Ammon's horn (tissue), 1 donor: ENCODE measurements at places on chromosomes 5 and 9.

DNA sequence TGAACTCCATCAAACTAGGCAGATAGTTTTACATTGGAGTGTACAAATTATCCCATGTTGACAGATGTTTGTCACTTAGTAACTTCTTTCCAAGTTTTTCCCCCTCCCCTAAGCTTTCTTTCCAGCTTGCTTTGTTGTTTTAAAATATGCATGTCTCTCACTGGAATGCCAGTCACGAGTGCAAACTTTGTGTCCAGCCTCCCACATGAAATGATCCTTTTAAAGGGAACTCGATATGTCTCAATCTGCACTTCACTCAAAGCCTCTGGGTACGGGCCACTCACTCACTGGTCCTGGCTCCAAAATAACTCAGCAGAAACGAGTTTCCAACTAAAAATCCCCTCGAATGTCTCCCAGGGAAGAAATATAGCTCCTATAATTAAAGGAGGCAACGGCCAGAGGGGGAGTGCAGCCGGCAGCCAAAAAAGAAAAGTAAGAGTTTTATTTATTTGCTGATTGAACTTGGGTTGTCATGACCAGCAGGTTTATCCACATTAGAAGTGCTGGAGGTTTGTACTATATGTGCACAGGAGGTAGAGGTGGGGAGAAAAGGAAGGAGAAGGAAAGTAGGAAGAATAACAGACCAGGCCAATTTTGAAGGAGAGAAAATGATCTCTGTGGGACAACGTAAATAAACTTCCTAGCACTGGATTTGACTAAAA is 17.5 kb downstream of the NR2F1 start:
- no peak for DNase-seq

DNA sequence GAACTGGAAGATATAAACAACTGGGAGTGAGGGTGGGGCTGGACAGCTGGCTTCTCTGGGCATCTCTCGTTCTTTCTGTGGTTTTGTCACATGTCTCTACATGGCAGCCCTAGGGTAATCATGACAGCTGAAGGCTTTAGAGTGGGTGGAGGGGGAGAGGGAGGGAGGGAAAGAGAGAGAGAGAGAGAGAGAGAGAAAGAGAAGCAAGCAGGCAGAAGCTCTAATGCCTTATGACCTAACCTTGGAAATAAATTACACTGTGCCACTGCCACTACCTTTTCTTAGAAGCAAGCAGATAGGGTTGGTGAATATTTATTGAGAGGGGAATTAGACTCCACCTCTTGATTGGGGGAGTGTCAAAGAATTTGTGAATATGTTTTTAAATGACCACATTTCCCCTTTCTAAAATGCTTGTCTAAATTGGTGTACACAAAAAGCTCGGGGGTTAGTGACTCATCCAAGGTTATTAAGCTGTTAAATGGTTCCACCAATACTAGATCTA is 2.6 kb upstream of the DAPK1 start:
- DNase-seq: no peak

- no peak for DNase-seq
Measured at GRCh38 chr5:140044041-140044440, 942 bp upstream of the NRG2 start.

DNA sequence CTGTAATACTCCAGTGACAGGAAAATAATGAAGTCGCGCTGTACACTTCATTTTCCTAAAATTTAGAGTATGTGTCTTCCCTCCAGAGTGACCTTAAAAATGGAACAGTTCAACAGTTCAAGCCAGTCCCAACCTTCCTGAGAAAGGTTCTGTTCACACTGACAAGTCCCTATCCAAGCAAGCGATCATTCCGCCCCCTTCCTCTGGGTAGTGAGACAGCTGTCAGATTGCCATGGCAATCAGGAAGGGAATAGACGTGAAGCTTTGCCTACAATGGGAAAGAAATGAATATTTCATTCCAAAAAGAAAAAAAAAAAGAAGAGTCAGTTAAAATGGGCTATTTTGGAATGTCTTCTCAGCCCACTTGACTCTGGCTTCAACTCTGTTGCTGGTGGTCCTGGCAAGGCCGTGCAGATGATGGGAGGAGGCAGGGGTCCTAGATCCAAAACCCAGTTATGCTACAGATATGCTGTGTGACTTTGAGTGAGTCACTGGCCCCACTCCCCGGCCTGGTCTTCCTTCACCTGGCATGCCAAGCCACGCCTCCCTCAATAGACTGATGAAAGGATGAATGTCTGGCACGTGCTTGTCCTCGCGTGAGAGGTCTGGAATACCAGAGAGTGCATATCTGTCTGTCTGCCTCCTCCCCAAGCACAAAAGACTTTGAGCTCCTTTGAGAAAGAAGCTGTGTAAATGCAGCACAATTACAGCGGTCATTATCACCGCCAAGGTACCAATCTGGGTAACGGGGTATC is 165.8 kb upstream of the WWC1 start:
- peak; percentile 64 for DNase-seq

- no peak for DNase-seq
Measured at GRCh38 chr5:55416306-55416705, 108.5 kb downstream of the MTREX start.

- peak; percentile 77 for DNase-seq
Measured at GRCh38 chr9:134533850-134534588, 107.6 kb upstream of the COL5A1 start.

GRCh38 chr5:177431317-177432142 is 5.1 kb downstream of the GRK6 start:
- no peak for DNase-seq

GRCh38 chr5:126360467-126360866 is 62.7 kb upstream of the GRAMD2B start:
- DNase-seq: no peak

- DNase-seq: no peak
Measured at GRCh38 chr5:151363673-151364072, 16.3 kb upstream of the SLC36A2 start.

DNA sequence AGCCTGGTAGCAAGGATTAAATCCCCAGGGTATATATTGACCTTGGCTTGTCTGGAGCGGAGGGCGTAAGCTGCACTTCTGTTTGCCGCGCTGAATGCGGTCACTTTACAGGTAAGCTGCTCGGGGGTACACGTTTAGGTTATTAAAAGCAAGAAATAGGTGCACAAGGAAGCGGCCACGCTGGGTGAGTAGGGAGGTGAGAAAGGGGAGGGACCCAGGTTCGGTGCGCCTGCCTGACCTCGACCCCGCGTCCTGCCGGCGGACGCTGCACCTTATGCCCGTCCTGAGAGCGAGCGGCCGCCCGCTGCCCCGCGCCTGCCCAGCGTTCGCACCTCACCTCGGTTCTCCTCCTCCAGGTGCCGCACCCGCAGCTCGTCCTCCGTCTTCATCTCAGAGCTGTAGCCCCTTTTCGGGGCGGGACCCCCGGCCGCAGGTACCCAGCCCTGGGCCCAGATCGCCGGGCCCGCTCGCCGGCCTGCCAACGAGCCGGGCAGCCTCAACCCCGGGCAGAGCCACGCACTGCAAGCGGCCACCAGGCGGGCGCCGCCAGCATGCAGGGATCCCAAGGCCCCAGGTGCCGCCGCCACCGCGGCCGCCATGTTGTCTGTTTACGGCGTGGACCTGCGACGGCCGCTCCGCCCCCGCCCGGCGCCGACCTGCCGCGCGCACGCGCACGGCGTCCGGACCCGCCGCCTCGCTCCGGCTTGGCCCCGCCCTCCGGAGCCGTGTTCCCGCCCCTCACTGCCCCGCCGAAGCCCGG is at the start of gene AUH:
AUH (minus strand) TSS at position 628 of the 760 bp plus-strand sequence; CDS start at position 599, 29 bp downstream.
- DNase-seq: peak; percentile 91

- no peak for DNase-seq
Measured at GRCh38 chr5:71695071-71695470, 24.0 kb upstream of the CARTPT start.

- no peak for DNase-seq
Measured at GRCh38 chr5:111415053-111415452, 97.3 kb downstream of the STARD4 start.

DNA sequence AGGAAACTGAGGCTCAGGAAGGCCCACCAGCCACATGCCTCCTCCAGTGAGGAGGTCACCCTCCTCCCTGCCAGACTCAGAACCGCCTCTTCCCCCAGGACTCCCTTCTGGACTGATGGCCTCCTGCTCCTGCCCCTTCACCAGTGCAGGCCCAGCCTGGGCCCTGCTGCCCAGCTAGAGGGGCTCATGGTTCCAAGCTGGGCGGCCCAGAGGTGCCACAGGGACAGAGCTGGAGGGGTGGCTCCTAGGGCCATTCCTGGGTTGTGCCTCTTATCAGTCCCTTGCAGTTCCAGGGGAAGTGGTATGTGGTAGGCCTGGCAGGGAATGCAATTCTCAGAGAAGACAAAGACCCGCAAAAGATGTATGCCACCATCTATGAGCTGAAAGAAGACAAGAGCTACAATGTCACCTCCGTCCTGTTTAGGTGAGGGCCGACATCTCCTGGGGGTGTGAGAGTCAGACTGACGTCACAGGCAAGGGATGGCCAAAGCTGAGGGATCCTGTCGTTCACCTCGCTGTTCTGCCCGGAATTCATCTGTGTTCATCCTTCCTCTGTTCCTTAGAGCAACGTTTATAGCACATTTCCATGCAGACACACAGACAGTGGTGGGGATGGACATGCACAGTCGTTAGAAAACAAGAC is 819 bp downstream of the LCN2 start:
- DNase-seq: no peak

DNA sequence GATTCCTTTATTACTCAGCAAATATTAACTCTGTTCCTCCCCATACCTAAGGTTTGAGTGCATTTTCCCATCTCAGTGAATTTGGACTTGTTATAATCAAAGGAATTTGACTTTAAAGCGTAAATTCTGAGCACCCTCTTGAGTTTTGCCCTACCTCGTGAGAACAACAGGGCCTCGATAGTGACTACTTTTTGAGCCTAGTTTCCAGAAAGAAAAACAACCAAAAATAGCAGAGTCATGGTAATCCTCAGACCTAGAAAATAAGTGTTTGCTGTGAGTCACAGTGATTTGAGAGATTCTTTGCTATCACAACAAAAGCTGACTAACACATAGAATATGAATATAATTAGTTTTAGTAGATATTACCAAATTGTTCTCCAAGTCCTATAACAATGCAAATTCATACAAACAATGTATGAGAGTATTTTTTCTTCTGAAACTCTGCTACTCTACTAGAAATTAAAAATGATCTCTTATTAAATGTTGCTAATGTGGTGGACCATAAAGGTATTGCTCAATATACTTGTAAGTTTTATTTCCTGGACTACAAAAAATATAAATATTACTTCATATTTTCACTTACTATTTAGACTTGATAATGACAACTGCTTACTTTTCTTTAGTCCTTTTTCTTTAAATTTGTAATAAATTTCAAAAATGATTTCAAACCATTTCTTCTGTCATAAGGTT is 759.7 kb downstream of the BRINP1 start:
- no peak for DNase-seq

DNA sequence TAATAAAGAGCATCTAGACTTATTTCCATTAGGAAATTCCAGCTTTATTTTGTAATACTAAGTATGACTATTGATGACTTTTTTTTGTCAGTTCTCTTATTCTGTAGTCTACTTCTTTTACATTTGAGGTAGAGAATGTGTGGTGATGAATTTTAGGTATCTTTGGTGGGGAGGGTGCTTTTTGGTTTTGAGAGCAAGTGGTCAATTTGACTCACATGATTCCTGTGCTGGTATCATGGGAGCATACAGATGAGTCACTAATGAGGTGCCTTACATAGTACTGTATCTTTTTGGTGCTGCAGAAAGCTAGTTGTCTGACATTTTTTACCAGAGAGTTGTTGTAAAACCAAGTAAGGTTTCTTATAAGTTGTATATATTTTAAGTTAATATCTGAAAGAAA is 35.3 kb downstream of the ERBIN start:
- no peak for DNase-seq

- peak; percentile 6 for DNase-seq
Measured at GRCh38 chr9:7368410-7369292, 430.9 kb downstream of the DMAC1 start.

DNA sequence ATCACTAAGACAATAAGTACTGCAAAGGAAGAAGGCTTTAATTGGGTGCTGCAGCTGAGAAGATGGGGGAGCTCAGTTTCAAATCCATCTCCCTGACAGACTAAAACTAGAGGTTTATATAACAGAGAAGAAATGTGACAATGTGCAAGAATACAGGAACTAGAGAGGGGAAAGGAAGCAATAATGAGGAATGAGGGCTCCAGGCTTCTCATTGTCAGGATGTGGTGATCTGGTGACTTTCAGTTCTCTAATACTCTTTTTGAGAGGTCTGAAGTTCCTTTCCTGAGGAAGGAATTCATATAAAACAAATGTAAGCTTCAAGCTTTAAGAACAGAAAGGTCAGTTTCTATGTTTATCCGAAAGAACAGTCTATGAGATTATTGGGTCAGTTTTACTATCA is 42.5 kb upstream of the SPATA31E1 start:
- DNase-seq: no peak

DNA sequence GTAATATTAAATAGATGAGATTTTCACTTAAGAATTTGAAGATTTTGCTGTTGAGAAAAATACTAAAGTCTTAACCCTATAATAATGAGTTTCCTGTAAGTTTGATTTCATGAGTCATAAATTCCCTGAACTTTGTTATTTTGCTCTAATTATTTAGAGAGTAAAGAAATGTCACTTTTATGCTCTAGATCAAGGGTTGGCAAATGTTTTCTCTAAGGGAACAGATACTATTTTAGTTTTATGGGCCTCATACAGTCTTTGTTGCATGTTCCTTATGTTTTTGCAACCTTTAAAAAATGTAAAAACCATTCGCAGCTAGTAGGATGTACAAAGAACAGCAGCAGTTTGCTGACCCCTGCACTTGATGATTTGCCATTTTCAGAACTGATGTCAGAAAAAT is 480 bp upstream of the TXNDC8 start:
- DNase-seq: no peak

GRCh38 chr9:75570538-75570937 is 319.9 kb upstream of the PCSK5 start:
- DNase-seq: no peak

- DNase-seq: no peak
Measured at GRCh38 chr9:79685577-79685976, 113.8 kb downstream of the TLE4 start.

DNA sequence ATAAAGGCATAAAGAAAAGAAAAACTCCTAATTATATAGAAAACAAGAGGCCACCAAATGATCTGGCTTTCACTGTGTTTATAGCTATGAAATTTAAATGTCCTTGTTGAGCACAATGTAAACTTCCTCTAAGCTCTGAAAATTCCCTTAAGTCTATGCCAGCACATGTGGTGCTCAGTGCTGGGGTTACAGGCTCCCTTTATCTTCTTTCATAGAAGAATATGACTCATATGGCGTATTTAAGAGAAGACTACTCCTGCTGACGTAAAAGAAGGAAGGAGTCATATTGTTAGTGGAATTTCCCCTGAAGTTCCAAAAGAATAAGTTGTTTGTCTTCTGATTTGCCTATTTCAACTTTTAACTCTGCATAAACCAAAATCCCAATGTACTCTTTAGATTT is 30.4 kb downstream of the RNF145 start:
- no peak for DNase-seq

DNA sequence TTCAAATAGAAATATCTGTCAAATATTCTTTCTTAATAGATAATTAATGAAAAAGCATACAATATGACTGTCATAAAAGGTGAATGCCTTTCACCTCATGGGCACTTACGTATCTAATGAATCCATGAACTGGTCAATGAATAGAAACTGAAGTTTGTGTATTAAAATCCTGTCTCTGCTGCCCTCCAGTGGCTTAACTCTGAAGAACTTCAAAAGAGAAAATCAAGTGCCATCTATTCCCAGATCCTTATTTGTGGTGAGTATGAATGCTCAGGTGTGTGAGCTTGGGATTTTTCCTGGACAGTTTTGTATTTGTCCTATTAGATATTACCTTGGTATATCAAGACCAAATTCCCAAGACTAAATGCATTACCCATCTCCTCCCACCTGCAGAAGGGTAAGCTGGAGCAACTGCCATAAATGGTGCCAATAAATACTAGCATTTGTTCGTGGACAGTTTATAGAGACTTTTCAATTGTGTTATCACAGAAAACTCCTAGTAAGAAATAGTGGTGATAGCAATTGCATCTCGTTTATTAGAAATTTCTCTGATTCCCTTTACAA is 44.0 kb upstream of the SVEP1 start:
- DNase-seq: peak; percentile 79
